ENCODE measurements at places on chromosomes 12 and 14.

DNA sequence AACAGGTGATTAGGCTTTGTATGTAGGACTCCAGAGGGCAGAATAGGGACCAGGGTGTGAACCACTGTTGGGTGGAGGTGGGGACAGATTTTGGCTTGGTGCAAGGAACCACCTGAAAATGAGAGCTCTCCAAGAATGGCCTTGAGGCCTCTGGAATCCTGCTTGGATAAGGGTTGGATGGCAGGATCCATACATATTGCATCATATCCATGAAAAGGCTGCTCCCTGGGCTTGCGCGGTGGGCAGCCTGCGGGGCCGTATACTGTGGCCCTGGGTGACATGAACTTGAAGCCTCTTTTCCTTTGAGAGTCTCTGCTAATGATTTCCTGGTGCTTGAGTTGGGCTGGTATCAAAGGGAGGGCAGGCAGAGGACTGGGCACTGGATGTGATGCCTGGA, 1.3 kb upstream of the SLC10A1 start:
- no peak for DNase-seq

- no peak for DNase-seq
Observed at GRCh38 chr14:101032433-101032832, 128.9 kb upstream of the RTL1 start.

- DNase-seq = no peak
Observed at GRCh38 chr12:54377797-54378515, 6.6 kb downstream of the ZNF385A start.

- no peak for DNase-seq
Observed at GRCh38 chr12:18153826-18154225, 63.8 kb upstream of the RERGL start.

GRCh38 chr12:57846285-57846576, 298 bp downstream of the CTDSP2 start:
- DNase-seq = peak; percentile 55

DNA sequence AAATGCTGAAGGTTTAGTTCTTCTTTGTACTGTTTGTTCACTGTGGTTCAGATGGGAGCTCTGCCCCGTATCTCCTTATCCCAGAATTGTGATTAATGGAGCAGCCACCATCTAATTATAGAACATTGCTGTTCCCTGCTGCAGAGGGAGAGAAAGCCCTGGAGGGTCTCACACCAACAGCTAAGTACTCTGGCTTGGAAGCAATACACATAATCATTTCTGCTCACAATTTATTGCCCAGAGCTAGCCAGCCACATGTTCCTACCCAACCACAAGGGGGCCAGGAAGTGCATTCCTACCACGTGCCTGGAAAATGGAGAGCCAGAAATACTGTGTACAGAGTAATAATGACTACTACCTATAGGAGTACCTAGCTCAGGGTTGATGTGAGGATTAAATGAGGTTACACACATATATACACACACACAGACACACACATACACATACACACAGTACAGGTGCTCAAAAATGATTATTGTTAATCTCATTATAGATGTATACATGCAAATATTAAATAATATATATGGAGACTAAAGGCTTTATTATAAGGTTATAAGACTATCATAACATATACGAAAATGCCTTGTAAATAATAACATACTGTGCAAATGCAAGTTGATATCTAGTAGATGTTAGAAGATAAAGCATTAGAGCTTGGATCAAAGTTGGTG, 22.3 kb downstream of the MSRB3 start:
- no peak for DNase-seq

GRCh38 chr14:24607081-24607480, 2.4 kb downstream of the GZMH start:
- DNase-seq = no peak

DNA sequence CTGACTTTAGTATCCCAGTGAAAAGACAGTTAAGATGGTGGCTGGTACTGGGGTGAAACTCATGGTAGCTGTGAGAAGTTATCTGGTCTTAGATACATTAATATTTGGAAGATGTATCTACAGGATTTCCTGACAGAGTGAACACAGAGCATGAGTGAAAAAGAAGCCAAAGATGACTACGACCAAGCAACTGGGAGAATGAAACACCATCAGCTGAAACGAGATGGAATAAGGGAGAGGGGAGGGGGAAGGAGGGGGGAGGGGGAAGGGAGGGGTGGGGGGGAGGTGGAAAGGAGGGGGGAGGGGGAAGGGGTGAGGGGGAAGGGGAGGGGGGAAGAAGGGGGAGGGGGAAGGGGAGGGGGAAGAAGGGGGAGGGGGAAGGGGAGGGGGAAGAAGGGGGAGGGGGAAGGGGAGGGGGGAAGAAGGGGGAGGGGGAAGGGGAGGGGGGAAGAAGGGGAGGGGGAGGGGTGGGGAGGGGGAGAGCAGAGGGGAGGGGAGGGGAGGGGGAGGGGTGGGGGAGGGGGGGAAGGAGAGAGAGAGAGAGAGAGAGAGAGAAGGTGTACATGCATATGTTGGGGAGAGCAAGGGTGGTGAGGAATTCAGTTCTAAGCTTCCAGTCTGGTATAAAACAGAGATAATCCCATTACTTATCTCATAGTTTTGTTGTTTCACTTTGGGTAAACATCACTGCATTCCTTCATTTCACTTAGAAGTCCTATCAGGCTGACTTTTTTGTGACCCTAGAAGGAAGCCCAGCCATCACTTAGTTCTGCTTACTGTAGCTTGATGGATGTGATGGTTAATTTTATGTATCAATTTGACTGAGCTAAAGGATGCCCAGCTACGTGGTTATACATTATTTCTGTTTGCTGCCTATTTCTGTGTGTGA, 73.9 kb downstream of the SPPL3 start:
- no peak for DNase-seq

DNA sequence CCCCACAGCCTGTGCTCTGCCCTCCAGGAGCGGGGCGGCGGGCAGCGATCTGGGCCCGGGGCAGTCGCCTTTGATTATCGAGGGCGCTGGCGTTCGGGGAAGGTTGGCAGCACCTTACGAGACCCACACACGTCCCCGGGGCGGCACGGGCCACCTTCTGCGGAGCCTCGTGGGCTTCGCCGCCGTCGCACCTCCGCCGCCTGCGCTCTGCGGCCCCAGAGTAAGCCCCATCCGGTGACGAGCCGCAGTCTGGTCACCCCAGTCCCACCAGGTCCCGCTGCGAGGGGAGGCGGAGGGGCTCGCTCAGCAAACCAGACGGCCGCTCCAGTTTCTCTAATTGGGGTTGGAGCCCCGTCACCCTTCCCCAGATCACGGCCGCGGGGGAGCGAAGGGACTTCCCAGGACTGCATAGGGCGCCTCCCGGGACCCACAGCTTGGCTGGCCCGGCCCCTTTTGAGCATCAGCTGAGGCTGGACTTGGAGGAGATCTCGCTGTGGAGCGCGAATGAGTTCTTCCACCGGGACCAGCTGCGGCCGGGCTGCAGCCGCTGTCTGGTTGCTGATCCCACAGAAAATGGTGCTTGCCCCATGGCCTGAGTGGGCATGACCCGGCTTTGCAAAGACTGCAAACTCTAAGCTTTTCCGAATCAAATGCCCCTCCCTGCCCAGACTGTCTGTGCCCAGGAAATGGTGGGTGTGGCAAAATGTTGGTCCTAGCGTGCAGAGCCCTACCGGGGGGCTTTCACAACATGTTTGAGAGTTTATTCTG, 560 bp downstream of the LGALS3 start:
- peak; percentile 77 for DNase-seq

GRCh38 chr12:29032446-29032845, 116.6 kb upstream of the FAR2 start:
- DNase-seq = no peak

- peak; percentile 43 for DNase-seq
Observed at GRCh38 chr12:7131502-7131866, 1.3 kb downstream of the CLSTN3 start.

- peak; percentile 36 for DNase-seq
Observed at GRCh38 chr12:81942594-81942993, 183.4 kb upstream of the PPFIA2 start.

All from CD4-positive, alpha-beta memory T cell (primary cell).